CD4-positive, alpha-beta T cell treated with Interleukin-2 at 100 ng/mL for 4 hours (primary cell): ENCODE measurements at places on chromosomes 3 and 15.

GRCh38 chr3:179260949-179261765 lies 10.2 kb upstream of the KCNMB3 start:
- DNase-seq, result peak; percentile 64

DNA sequence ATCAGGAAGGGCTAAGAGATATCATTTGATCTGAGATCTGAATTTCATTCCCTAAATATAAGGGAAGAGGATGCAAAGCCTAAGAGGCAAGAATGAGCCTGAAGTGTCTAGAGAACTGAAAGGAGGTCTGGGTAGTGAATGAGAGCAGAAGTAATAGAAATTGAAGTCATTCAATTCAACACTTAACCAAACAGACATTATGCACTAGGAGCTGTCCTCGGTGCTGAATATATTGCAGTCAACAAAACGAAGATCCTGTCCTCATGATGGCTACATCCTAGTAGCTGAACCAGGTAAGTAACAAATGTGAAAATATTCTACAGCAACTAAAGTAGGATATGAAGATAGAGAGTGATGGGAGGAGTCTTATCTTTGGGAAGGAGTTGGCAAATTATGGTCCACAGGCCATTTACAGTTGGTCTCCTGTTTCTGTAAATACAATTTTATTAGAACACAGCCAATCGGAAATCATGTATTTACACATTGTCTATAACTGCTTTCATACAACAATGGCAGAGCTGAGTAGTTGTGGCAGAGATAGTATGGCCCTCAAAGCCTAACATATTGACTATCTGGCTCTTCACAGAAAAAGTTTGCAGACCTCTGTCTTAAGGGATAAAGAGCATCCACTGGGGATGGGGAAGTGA lies 192.9 kb upstream of the CADPS start:
- no peak for DNase-seq

GRCh38 chr3:44678480-44679116 lies 30.1 kb downstream of the ZNF35 start:
- DNase-seq, result no peak

- DNase-seq, result no peak
Observed at GRCh38 chr3:30524357-30525040, 81.9 kb upstream of the TGFBR2 start.
